ENCODE measurements at places on chromosomes 3 and 15. TPM values are rescaled to one million over a fixed set of nuclear protein-coding genes. Genes with fewer than 3 reads are reported as not detected.

- no peak for DNase-seq
Measured at GRCh38 chr15:79431636-79432344, at the start of gene MINAR1. TSS of gene MINAR1 (plus strand) at chr15:79432336. CDS start at chr15:79456148, 23,812 bp downstream.

- no peak for DNase-seq
Measured at GRCh38 chr3:76638006-76638405, 401.9 kb upstream of the ROBO2 start.

- peak; percentile 63 for DNase-seq
Measured at GRCh38 chr3:53804697-53805462, 41.3 kb downstream of the CHDH start.

DNA sequence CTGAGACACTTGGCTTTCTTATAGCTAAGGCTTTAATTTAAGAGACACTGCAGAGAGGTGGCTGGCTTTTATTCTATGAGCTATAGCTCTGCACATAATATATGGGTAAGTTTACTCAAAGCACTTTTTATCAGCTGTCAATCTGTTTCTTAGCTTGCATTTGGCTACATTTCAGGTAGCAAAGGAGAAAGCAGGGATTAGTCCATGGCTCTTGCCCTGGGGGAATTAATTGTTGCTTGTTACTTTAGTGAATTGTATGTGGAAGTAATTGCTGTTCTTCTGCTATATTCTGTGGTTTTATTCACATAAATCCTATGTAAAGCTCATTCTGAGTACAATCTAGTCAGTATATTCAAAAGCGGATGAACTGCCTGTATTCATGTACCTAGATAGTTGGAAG, 14.4 kb upstream of the CCDC39 start:
- DNase-seq: no peak

DNA sequence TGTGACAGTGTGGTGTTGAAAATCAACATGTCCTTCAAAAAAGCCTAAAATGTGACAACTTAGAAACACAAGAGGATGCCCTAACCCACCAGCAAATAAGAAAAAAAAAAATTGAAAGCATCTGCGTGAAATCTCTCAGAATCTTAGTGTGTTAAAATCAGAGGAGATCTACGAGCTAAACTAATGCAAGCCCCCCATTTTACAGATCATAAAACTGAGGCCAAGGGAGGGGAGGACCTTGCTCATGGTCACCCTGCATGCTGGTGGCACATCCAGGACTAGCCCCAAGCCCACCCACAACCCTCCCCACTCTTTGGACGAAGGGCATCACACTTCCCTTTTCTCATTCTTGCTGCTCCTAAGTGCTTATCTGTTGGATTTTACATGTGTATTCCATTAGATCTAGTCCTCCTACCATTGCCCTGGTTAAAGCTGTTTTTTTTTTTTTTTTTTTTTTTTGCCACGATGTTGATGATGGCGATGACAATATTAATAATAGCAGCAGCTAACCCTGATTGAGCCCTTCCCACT, 29.1 kb upstream of the NOX5 start:
- DNase-seq: no peak

The CCRL2 gene
- total RNA-seq: 1.7 TPM

Data from dorsolateral prefrontal cortex (tissue), 122 donors.